HuH-7.5 (cell line): ENCODE measurements at places on chromosomes 12 and 14.

DNA sequence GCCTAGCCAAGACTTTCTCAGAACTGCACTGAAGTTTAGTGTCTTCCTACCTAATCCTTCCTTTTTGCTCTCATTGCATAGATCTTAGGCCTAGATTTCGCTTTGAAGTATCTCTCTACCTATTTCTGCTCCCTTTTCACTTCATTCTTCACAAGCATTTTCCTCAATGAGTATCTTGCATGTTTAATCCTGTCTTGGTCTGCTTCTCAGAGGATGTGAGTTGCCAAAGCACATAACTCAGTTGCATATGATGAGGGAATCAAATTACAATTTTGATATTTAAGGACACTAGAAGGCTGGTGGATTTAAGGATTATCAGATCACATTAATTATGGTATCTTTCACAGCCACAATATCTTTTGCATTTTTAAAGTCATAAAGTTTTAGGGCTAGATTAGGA is 195.5 kb upstream of the DAAM1 start:
- no peak for DNase-seq

- DNase-seq = no peak
These were observed 6.8 kb downstream of the LMNTD1 start for GRCh38 chr12:25546318-25546717.

DNA sequence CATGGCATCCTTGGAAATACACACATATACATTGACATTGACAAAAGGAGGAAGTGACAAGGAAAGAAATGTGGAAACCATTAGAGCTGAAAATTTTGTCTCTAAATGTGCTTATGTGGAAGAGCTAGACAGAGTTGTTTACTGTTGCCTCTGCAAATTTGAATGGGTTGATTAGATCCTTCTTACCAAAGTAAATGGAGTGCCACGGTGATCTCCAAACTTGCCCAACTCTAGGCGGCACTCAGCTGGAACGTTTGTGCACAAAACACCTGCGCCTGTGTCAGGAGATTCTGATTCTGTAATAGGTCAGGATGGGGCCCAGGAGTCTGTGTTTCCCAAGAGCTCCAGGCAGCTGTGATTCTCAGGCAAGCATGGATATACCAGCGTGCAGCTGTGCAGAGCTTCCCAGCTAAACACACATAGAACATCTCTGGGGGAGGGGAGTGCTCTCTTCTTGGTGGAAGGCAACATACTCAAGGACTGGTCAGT is 77.8 kb upstream of the BDKRB2 start:
- DNase-seq = no peak

DNA sequence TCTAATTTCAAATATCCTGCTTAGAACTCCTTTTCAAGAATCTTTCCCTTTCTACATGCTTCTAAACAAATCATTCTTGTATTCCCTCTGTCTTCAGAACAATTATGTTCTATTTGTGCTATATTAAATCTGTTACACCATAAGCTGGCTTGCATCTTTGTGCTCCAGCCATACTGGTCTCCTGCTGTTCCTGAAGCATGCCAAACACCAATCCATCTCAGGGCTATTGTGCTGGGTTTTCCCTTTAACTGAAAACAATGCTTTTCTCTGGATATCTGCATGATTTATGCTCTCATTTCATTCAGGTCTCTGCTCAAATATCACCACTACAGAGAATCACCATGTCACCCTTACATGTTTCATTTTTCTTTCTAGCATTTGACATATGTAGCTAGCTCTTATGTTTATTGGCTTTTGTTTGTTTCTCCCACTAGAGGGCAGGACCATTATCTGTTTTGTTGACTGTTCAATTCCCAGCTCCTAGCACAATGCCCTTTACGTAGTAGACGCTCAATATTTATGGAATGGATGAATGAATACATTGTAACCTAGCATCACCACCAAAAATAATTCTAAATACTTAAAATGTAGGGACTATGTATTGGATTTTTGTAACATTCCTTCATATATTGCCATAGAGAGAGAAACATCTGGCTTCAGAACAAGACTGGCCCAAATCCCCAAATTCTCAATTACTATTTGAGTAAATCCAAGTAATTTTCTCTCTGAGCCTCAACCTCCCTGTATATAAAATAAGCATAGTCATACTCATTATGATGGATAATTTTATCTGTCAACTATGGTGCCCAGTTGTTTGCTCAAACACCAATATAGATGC is 302.0 kb upstream of the SYT1 start:
- DNase-seq = no peak

- DNase-seq = no peak
These were observed 13.8 kb downstream of the GPR132 start for GRCh38 chr14:105051182-105052109.

DNA sequence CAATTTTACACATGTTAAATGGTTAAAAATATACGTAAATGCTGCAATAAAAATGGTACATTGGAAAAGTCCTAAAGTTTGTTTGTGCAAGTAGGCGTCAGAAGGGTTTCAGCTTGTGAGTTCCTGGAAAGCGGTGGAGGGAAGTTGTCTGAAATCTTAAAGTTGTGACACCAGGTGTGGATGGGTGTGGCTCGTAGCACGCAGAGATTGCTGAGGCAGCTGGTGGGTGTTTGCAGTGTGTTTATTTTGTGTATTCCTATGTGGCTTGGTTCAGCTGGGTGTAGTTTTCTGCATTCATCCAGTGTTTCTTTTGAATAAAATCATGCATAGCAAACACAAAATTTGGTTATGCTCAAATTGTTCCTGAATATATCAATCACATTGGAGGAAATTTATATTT is 136.8 kb upstream of the TBX3 start:
- DNase-seq = no peak

- no peak for DNase-seq
These were observed 130.8 kb downstream of the CAPZA3 start for GRCh38 chr12:18868717-18869116.
